SW 1271 (cell line): ENCODE measurements at places on chromosomes 7 and 10.

GRCh38 chr7:68381731-68382130 lies 1216.5 kb upstream of the AUTS2 start:
- no peak for DNase-seq

- DNase-seq, result no peak
These were observed 23.6 kb downstream of the DAGLB start for GRCh38 chr7:6423942-6424701.

- DNase-seq, result no peak
These were observed 8.7 kb downstream of the SPRN start for GRCh38 chr10:133415752-133416151.

- peak; percentile 25 for DNase-seq
These were observed at the start of gene RGS10 for GRCh38 chr10:119542357-119542987. Gene RGS10 (minus strand): TSS chr10:119542719. CDS start chr10:119542638, 81 bp downstream.

GRCh38 chr10:62861507-62861906 lies 45.3 kb upstream of the EGR2 start:
- no peak for DNase-seq

DNA sequence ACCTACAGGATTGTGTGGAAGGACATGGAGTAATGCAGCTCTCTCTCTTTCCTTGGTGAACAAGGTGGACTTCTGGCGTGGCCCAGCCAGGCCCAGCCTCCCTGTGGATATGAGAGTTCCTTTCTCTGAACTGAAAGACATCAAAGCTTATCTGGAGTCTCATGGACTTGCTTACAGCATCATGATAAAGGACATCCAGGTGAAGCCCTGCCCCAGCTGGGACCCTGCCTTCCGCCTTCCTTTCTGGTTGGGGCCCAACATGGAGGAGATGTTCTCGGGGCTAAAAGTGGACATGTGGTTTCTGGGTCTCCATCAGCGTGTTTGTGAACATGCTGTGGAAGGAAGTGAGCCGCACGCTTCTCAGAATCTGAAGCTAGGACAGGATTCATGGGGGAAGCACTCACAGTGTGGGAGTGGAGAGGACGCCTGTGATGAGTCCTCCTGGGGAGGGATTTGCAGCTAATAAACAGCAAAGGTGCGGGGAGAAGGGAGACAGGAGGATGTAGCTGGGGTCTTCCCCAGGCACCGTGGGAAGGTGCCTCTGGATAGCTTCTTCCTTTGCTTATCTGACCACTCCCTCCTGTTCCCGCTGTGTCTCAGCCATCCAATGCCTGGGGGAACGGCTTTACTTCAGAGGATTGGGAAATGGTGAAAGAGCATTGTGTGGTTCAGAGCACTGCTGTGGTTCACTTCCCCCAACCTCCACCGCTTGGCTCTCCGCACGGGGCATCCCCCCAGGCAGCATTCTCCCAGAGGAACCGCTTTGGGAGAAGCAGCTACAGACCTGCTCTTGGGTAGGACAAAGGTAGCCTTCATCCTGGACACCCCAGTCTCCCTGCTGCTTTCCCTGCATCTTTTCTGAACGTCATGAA lies 5.5 kb downstream of the CPA5 start:
- no peak for DNase-seq

- DNase-seq, result no peak
These were observed 20.1 kb downstream of the AFAP1L2 start for GRCh38 chr10:114384181-114384580.

DNA sequence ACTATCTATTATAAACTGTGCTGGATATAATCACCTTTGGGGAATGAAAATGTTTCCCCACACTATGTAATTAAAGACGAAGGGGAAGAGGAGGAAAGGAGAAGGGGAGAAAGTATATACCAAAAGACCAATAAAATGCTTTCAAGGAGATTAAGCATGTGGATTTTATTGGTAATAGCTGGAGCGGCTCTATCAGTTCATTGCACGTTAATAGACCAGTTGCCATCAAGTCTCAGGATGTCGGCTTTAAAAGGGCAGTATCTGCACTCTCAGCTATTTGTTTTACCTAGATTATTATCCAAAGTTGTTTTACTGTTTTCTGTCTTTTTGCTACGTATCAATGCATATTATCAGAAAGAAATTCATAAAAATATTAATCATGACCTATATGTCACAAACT lies 9.0 kb downstream of the ETV1 start:
- no peak for DNase-seq

DNA sequence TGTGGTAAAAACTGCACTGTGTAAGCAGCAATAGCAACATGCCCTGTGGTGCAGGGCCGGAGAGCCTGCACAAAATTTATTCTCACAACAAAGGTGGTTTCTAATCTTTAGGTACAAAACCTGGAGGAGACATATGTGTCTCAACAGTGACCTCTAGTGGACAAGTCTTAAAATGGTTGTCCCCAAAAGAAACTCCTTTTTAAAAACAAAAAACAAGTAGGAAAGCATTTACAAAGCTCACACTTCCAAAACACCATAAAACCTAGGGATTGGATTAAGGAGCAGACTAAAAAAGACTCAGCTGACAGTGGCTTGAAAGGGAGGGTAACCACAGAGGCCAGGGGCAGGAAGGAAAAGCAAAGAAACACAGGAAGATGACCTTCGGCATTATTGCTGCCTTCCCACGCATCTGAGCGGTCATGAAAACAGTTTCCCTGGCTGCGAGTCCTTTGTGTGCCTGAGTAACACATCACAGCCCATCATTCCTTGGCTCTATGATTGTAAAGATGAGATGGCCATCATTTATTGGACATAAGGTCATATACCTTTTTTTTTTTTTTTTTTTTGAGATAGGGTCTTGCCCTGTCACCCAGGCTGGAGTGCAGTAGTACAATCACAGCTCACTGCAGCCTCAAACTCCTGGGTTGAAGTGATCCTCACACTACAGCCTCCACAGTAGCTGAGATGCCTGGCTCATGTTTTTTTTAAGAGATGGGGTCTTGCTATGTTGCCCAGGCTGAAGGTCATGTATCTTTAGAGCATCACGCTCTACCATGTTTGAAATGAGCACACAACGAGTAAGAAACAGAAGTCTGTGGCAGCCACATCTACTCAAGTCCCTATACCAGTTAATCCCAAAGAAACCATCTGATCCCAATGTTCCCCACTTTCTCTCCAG lies 39.5 kb downstream of the RSU1 start:
- peak; percentile 35 for DNase-seq

GRCh38 chr10:47055386-47056246 lies 144.4 kb downstream of the PTPN20 start:
- DNase-seq, result no peak

- no peak for DNase-seq
These were observed 2.7 kb downstream of the COBL start for GRCh38 chr7:51313738-51314425.

- no peak for DNase-seq
These were observed 316.0 kb downstream of the PTPRN2 start for GRCh38 chr7:158271646-158272045.

DNA sequence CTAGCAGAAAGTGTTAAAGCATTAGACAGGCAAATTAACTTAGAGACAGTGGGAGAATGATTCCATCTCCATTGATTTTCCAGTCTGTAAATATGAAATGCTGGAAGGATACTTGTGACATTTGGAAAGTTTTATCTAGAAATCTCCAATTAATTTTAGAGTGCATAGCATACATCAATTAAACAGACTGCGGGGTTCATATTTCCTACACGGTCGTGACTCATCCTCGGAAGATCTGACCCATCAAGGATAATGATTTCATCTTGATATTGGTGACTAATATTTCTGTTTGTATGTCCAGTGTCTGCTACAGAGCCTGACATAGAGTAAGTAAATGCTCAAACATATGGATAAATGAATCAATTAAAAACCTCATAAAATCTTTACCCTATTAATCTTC lies 474.9 kb downstream of the KCNMA1 start:
- no peak for DNase-seq

DNA sequence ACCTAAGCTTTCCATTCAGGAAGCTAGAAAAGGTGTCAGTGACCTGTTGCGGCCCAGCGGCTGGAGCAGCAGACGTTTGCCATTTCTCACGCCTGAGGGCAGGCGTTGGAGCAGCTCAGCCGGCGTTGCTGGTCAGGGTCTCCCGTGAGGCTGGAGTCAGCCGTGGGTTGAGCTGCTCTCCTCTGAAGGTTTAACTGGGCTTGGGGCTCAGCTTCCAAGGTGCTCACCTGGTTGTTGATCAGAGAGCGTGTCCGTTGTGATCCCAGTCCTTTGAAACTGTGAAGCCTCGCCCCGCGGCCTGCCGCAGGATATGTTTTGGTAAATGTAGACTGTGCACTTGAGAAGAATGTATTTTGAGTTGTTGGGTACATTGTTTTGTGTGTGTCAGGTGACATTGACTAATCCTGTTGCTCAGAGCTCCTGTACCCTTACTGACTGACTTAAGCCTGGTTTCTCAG lies 20.6 kb upstream of the PWWP2B start:
- no peak for DNase-seq

DNA sequence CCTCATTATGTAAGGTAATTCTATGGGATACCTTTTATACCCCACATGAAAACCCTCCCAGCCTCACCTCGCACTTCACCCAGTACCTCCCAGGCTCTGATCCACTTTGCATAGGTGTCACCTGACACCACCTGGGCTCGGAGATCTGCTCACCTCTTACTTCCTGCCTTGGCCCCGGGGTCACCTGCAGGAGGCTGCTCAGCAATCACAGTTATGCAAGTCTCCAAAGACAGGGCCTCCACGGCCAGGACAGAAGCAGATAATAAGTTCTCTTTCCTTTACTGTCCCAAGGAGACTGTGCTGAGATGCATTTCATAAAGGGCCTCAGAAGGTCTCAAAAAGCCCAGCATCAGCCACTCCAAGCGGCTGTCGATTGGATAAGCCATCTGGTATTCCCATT lies 112.4 kb upstream of the PPP2R2D start:
- DNase-seq, result no peak

GRCh38 chr7:106480616-106481031 lies 180.3 kb downstream of the CCDC71L start:
- no peak for DNase-seq

DNA sequence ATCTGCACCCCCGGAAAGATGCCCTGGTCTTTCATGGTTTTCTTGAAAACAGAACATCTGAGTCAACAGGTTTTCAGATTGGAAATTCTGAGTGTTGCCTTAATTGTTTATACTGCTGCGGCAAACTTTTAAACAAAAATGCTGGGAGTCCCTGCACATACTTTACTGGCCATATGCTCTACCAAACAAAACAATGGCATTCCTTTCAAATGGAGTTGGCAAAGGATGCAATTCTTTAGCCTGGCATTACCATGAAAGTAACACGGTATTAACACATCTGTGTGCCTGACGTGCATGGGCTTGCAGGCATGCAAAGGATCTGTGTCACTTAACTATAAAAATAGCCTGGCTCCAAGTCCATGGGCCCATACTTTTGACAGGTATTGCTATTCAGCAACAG lies 4.2 kb downstream of the INHBA start:
- no peak for DNase-seq

GRCh38 chr7:103524042-103524907 lies 78.3 kb upstream of the SLC26A5 start:
- DNase-seq, result no peak

DNA sequence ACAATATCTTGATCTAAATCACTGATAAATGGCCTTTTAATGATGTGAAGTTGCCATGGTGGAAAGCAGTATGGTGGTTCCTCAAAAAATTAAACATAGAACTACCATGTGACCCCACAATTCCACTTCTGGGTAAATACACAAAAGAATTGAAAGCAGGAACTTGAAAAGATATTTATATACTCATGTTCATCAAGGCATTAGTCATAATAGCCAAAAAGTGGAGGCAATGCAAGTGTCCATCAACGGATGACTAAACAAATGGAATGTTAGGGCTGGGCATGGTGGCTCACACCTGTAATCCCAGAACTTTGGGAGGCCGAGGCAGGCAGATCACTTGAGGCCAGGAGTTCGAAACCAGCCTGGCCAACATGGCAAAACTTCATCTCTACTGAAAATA lies 2.0 kb upstream of the DNAJC12 start:
- no peak for DNase-seq

- no peak for DNase-seq
These were observed 252.7 kb upstream of the PTER start for GRCh38 chr10:16184096-16184597.

- DNase-seq, result no peak
These were observed 523 bp downstream of the PURB start for GRCh38 chr7:44884621-44885393.

DNA sequence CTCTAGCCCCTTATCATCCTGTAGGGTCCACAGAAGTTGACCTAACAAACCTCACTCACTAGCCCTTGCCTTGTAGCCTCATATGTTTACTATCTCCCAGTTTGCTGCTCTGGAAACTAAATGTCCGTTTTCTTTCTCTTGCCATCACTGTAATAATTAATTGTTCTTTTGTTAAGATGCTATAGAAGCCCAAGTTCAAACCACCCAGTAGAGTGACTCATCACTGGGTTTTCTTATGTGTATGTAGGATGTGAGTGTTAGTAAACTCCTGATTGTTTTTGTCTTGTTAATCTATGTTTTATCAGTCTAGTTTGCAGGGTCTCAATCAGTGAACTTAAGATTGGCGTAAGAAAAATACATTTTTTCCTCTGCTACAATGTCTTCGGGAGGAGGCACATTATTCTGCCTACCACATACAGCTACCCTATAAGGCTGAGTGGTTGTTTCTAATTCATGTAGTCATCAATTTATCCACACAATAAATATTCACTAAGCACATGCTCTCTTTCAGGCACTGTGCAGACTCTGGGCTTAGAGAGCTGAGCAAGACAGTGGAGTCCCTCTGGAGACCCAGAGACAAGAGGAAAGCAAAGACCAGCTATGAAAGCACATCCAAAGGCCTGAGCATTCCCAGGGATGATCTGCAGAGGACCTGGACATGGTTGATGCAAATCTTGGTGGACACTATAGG lies 474.1 kb upstream of the AKR1E2 start:
- DNase-seq, result no peak

- no peak for DNase-seq
These were observed 52.4 kb upstream of the ITGB1 start for GRCh38 chr10:33010132-33011037.

- DNase-seq, result no peak
These were observed 150.4 kb upstream of the FEZF1 start for GRCh38 chr7:122454776-122455507.

GRCh38 chr7:142563470-142563869 lies 185.8 kb upstream of the PRSS1 start:
- DNase-seq, result no peak

DNA sequence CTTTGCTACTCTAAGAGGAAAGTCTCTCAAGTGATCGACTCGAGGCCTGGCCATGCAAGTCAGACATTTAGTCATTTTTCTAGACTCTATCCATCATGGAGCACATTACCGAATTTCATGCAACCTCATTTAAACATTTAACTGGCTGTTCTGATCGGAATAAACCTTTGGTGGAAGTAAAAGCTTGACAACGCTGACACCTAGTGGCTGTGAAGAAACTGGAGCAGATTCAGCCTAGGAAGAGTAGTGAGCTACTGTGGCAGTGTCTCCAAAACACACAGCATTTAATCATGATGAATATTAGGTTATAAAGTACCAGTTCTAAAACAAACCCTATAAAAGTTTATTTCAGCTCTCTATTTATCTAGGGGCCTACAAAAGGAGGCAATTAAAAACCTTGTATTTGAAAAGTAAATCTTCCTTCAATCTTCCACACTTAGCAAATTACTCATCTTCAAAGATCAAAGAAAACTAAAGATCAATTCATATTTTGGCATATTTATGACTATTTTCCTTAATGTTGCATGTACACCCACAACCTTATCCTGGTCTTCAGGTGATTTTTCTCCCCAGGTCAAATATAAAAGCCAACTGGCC lies 175.0 kb downstream of the CTNNA3 start:
- peak; percentile 62 for DNase-seq
